ENCODE measurements at places on chromosomes 3 and 15. TPM values are rescaled to one million over a fixed set of nuclear protein-coding genes. Genes with fewer than 3 reads are reported as not detected.

Gene NKIRAS1
- 18.1 TPM for total RNA-seq

GRCh38 chr3:197504229-197504628 is 51.5 kb downstream of the BDH1 start:
- no peaks in the 10 kb centered on the region for H3K27me3 ChIP-seq
- DNase-seq, result no peak
- H3K4me1 ChIP-seq, result peaks cover 26% of the 10 kb centered on the region
- no peaks in the 10 kb centered on the region for H3K36me3 ChIP-seq

DNA sequence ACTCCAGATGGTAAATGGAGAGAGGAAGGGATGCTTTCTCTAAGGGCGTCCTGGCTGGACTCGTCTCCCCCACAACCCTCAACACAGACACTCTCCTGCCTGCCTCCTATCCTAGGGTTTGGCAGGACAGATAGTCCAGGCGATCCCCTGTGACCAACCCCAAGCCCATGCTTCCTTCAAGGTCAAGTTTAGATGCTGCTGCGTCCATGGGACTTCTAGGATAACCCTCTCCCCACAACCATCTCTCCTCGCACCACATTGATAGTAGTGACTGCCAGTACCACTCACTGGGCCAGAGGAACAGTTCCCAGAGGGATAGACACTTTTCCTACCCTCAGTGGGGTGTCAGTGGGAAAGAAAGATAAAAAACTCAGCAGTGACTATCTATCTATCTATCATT is 166.0 kb downstream of the ABHD5 start:
- no peak overlapping the region for H3K4me3 ChIP-seq
- H3K27ac ChIP-seq, result no peak overlapping the region
- DNase-seq, result no peak
- H3K4me1 ChIP-seq, result no peaks in the 10 kb centered on the region

DNA sequence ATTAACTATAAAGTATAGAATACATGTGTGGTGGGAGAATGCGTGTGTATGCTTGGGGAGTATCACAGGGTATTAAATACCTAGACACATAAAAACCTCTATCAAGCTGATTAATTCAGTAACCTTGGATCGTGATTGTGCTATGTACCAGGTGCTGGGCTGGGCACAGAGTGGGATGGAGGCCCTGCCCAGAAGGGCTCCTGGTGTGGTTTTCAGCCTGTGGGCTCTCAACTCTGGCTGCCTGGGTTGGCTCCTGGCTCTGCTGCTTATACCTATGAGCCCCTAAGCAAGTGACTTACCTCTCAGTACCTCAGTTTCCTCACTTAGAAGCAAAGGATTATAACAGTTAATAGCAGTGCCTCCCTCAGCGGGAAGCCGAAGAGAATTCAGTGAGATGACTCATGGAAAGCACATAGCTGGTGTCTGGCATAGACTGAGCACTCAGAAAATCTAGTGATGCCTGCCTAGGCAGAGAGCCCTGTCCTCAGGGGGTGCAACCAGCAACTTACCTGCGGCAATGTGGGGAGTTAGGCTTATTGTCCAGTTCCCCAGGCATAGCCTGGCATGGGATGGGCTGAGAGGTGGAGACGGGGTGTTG is 90.6 kb upstream of the MYZAP start:
- no peaks in the 10 kb centered on the region for H3K27me3 ChIP-seq
- H3K27ac ChIP-seq, result no peak overlapping the region
- no peak for DNase-seq
- no peaks in the 10 kb centered on the region for H3K36me3 ChIP-seq
